Activated CD8-positive, alpha-beta T cell treated with anti-CD3 and anti-CD28 coated beads, Interleukin-2, amount 10 ng/mL, durations not matched to agents 7 days and 5 days (primary cell): ENCODE measurements at places on chromosomes 4 and X. TPM values are rescaled to one million over a fixed set of nuclear protein-coding genes. Genes with fewer than 3 reads are reported as not detected.

The VGLL1 gene
- total RNA-seq, result not detected

DNA sequence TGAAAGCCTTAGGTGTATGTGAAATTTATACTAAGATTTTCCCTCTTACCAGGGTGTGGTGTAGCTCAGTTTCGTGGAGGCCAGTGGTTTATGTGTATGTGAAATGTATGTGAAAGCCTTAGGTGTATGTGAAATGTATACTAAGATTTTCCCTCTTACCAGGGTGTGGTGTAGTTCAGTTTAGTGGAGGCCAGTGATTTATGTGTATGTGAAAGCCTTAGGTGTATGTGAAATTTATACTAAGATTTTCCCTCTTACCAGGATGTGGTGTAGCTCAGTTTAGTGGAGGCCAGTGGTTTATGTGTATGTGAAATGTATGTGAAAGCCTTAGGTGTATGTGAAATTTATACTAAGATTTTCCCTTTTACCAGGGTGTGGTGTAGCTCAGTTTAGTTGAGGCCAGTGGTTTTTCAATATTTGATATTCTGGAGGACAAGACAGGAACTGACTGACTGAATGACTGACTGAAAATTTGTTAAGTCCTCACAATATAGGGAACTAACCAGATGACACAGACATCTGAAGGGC is 143.7 kb downstream of the NEXMIF start:
- H3K27ac ChIP-seq, result no peak overlapping the region
- H3K36me3 ChIP-seq, result no peaks in the 10 kb centered on the region
- no peaks in the 10 kb centered on the region for H3K4me1 ChIP-seq
- DNase-seq, result no peak

- H3K4me3 ChIP-seq, result no peak overlapping the region
- H3K27ac ChIP-seq, result no peak overlapping the region
- no peak for DNase-seq
- peaks cover 3% of the 10 kb centered on the region for H3K27me3 ChIP-seq
Measured at GRCh38 chr4:25308761-25309160, 3.8 kb upstream of the ZCCHC4 start.

- no peaks in the 10 kb centered on the region for H3K4me1 ChIP-seq
- no peaks in the 10 kb centered on the region for H3K27me3 ChIP-seq
- H3K27ac ChIP-seq, result no peak overlapping the region
- no peak for DNase-seq
- no peak overlapping the region for H3K4me3 ChIP-seq
- no peaks in the 10 kb centered on the region for H3K36me3 ChIP-seq
Measured at GRCh38 chrX:69961365-69962072, 88.2 kb downstream of the AWAT2 start.

DNA sequence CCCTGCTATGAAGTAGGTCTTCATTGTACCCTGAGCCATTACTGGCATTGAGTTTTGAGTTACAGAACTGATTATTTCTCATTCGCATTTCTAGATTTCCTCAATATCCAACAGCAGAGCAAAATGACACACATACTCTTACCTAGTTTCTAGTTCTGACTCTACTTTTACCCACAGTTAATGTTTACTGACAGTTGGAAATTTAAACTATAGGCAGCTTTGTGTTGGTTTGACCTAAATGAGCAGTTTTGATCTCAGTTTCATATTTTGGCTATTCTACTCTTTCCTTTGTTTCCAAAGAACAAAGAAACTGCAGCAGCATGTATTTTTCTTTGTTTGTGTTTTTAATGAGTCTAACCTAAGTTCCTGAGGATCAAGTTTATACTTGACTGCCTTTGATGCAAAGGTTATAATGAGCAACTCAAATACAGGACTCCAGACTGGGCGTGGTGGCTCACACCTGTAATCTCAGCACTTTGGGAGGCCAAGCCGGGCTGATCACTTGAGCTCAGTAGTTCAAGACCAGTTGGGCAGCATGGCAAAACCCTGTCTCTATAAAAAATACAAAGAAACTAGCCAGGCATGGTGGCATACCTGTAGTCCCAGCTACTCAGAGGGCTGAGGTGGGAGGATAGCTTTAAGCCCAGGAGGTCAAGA is 30.4 kb downstream of the TXK start:
- H3K27me3 ChIP-seq, result no peaks in the 10 kb centered on the region
- H3K27ac ChIP-seq, result peak overlapping the region; percentile 62
- DNase-seq, result no peak
- peaks cover 23% of the 10 kb centered on the region for H3K4me1 ChIP-seq
- peaks cover 53% of the 10 kb centered on the region for H3K36me3 ChIP-seq

DNA sequence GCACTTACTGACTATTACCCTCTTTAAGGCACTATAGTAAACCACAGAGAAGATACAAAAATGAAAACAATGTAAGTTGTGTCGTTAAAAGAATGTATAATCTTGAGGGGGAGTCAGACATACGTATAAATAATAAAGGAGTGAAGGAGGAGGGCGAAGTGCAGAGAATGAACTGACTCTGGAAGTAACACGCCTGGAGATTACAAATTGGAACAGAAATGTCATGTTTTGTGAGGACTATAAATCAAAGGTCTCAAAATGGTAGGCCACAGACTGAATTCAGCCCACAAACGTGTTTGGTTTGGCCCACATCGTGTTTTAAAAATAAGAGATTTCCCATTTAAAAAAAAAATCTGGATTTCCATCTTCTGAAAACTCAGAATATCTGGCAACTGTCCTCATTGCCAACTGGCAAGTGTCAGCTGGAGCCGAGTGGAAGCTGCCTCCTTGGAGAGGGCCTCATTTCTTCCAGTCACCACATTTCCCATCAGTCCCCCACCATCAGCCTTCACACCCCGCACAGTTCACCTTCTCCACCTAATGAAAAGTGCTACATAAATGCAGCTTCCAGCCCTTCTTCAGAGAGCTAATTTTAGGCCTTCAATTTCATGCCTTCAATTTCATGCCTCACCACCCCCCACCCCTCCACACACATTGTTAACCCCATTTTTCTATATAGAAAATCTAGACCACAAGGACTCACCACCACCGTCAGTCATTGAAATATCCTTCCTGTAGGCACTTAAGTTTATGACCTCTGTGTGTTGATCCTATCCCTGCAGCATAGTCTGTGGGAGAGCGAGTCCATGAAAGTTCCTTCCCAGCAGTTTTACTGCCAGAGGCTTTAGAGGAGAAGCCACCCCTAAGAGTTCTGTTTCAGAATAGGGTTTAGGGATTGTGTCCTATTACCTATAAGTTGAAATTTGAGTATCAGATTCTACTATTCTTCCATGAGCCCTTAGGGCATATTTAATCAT is 32.0 kb upstream of the COL25A1 start:
- H3K36me3 ChIP-seq, result peaks cover 2% of the 10 kb centered on the region
- no peak overlapping the region for H3K27ac ChIP-seq
- no peaks in the 10 kb centered on the region for H3K4me1 ChIP-seq
- H3K27me3 ChIP-seq, result peaks cover 14% of the 10 kb centered on the region

- no peak overlapping the region for H3K4me3 ChIP-seq
- peaks cover 32% of the 10 kb centered on the region for H3K27me3 ChIP-seq
- peaks cover 5% of the 10 kb centered on the region for H3K4me1 ChIP-seq
- no peaks in the 10 kb centered on the region for H3K36me3 ChIP-seq
- no peak overlapping the region for H3K27ac ChIP-seq
- DNase-seq, result no peak
Measured at GRCh38 chr4:156974264-156974663, 2.7 kb upstream of the PDGFC start.

GRCh38 chrX:15416133-15416993 is 32.1 kb upstream of the VEGFD start:
- no peak overlapping the region for H3K27ac ChIP-seq
- no peak for DNase-seq
- no peaks in the 10 kb centered on the region for H3K4me1 ChIP-seq

DNA sequence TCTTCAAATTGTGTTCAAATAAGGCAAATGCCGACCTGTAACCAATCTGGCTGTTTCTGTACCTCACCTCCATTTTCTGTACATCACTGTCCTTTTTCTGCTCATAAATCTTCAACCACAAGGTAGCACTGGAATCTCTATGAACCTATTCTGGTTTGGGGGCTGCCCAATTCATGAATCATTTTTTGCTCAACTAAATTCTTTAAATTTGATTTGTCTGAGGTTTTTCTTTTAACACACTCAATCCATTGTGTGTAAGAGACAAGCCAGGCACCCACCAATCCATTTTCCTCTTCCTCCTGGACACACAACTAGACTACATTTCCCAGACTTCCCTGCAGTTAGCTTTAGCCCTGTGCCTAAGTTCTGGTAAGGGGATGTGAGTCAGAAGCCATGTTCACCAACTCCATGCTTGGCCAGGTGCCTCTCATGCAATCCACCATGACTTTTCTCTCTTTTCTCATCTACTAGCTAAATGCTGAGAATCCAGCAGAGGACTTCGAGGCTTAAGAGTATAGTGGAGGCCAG is 193.2 kb upstream of the KLF3 start:
- H3K27ac ChIP-seq, result no peak overlapping the region
- H3K4me3 ChIP-seq, result no peak overlapping the region
- H3K4me1 ChIP-seq, result no peaks in the 10 kb centered on the region
- peaks cover 4% of the 10 kb centered on the region for H3K36me3 ChIP-seq

DNA sequence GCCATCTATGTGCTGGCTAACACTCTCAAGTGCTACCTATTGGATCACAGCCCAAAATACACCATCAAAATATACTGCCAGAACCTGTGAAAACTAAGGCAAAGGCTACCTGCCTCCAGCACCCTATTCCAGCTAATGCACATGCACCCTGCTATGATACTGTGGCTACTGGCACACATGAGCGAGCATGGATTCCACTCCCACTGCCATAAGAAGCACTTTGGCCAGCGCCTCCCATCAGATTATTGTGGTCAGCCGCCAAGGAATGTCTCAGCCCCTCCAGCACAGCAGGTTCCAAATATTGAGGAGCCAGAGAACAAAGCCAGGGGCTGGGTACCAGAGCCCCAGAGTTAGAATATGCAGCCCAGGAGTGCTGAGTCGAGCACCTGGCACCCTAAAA is 32.5 kb upstream of the TMPRSS11F start:
- H3K36me3 ChIP-seq, result no peaks in the 10 kb centered on the region
- no peak for DNase-seq
- H3K4me3 ChIP-seq, result no peak overlapping the region
- H3K27me3 ChIP-seq, result peaks cover 2% of the 10 kb centered on the region
- no peaks in the 10 kb centered on the region for H3K4me1 ChIP-seq
- H3K27ac ChIP-seq, result no peak overlapping the region

The JADE1 gene
- 33.5 TPM for total RNA-seq
